ENCODE measurements at places on chromosomes 7 and 10.

DNA sequence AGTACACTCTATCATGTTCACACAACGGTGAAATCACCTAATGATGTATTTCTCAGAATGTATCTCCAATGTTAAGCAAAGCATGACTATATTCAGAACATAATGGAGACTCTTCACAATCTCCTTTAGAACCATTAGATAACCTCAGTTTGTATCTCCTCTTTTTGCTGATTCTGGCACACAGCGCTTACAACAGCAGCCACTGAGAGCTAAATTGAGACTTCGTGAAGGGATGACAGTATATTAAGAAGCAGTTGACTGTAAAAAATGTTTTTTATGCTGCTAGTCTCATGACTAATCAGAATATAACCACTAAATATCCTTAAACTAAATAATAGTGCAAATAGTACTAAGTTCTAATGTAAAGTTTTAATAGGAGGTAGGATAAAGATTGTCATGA, 46.9 kb downstream of the KMT2E start:
- DNase-seq: no peak

GRCh38 chr10:109987452-109988211, 20.2 kb upstream of the ADD3 start:
- DNase-seq: no peak

GRCh38 chr7:129525225-129525862, 23.0 kb downstream of the SMKR1 start:
- DNase-seq: no peak

GRCh38 chr7:91557789-91558404, 293.7 kb downstream of the FZD1 start:
- DNase-seq: no peak

DNA sequence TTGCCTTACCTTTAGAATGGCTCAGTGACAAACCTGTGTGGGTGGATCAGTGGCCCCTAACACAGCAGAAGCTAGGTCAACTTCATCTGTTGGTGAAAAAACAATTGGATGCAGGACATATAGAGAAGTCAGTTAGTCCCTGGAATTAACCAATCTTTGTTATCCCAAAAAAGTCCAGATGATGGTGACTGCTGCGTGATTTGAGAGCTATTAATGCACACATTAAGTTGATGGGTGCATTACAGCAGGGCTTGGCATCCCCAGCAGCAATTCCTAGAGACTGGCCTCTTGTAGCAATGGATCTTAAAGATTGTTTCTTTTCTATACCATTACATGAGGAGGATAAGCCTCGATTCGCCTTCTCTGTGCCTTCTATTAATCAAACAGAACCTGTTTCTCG, 33.3 kb downstream of the OR13A1 start:
- no peak for DNase-seq
